ENCODE measurements at places on chromosomes 11 and 22.

- DNase-seq = no peak
Measured at GRCh38 chr11:88632163-88632562, 294.6 kb upstream of the CTSC start.

DNA sequence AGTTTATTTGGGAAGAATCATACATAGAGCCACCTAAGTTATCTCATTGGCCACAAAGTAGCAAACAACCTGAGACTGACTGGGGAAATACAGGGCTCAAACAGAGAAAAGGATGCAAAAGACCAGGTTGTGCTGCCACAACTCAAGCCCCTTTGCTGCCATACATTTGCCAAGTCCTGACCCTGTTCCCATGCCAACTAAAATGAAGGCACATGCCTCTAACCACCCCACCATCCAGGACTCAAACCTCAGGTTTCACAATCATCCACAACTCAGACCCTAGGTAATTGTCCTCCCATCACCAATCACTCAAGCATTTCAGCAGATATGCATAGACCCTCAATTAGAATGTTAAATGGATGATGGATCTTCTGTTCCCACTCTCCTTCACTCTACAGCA is 1.4 kb upstream of the MS4A1 start:
- DNase-seq = no peak

DNA sequence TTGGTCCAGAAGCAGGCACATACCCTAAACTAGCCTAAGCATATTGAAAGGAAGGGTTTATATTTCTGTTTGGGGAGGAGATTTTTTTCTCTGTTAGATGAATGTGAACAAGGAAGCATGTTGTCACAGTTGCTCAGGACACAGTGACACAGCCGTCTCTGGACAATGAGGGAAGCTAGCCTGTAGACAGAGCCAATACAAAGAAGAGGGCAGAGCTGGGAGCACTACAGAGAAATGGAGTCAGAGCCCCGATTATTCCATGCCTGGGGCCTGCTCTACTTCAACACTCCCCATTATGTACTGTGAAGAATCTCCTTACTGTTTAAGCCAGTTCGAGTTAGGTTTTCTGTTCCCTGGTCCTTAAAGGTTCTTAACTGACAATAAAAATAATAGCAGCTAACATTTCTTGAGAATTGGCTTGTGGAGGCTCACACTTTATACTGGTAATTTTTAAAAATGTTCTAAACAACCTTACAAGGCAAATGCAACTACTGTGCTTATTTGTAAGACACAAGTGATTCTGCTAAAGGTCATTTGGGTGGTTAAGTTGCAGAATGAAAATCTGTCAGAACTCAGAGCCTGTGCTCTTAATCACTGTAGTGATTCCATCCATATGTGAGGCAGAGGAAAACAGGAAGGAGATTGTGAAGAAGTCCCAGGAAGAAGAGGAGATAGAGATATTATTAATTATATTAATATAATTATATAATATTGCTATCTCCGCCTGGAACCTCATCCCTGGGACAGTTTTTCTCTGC is 58.8 kb upstream of the RRAS2 start:
- DNase-seq = no peak

GRCh38 chr11:120457996-120458395 is 53.6 kb upstream of the GRIK4 start:
- DNase-seq = no peak

DNA sequence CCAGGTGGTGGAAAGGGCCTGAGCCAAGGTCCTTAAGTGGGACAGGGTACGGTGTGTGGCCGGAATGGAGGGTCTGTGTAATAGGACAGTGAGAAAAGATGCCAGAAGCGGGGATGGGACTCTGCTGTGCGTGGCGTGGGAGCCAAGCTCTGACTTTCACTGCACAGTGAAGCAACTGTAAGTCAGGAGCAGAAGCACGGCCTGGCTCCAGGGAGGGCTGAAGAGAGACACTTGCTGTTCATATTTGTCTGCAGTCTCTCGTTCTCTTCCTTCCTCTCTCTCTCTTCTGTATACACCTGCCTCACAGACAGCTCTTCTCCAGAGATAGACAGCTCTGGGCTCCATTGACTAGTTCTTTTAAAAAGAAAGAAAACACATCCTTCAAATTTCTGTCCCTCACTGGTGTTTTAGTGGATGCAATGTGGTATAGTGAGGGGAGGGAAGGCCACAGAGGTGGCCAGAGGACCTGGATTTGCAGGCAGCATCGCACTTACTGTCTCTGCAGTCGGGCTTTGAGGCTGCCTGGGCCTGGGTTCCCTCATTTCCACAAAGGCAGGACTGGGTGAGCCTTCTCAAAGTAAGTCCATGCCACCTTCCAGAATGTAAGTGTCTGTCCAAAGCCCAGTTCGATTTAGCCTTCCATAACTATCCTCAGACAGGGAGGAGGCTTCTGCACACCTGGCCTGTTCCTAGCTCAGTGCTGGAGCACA is 2.1 kb downstream of the IL17RA start:
- no peak for DNase-seq

- DNase-seq = no peak
Measured at GRCh38 chr22:41469218-41469851, 418 bp downstream of the ACO2 start.

GRCh38 chr11:122375687-122376399 is 259.8 kb upstream of the BLID start:
- DNase-seq = no peak

DNA sequence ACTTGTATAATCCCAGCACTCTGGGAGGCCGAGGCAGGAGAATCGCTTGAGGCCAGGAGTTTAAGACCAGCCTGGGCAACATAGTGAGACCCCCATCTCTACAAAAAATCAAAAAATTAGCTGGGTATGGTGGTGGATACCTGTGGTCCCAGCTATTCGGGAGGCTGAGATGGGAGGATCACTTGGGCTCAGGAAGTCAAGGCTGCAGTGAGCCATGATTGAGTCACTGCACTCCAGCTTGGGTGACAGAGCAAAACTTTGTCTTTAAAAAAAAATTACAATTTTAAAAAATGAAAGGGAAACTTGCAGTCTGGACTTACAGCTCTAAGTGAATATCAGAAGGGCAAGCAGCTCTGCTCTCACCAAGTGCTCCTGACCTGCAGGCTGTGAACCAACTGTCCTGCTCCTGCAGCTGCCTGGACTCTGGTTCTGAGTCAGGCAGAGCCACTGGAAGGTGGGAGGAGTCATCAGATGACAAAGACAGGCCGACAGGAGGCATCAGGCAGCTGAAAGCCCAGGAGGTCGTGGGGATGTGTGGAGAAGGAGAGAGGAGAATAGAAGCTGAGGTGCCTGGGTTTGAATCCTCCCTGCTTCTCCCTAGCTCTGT is 9.6 kb downstream of the SMTNL1 start:
- DNase-seq = no peak

DNA sequence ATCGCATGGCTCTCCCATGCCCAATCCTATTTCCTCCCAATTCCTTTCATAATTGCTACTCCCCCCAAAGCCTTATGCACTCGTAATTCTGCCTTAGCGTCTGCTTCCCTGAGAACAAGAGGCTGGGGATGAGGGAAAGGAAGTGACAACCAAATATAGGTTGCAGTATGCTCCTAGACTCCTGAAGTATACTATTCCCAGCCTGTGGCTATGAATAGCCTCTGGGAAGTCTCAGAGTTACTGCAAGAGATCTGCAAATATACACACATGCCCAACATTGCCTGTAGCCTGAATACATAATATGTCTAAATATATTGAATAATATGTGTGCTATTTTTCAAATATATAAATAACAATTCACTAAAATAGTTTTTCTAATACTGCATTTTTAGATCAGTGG is 96.1 kb upstream of the CD44 start:
- no peak for DNase-seq

- DNase-seq = peak; percentile 60
Measured at GRCh38 chr22:46803031-46803880, 40.8 kb downstream of the TBC1D22A start.

DNA sequence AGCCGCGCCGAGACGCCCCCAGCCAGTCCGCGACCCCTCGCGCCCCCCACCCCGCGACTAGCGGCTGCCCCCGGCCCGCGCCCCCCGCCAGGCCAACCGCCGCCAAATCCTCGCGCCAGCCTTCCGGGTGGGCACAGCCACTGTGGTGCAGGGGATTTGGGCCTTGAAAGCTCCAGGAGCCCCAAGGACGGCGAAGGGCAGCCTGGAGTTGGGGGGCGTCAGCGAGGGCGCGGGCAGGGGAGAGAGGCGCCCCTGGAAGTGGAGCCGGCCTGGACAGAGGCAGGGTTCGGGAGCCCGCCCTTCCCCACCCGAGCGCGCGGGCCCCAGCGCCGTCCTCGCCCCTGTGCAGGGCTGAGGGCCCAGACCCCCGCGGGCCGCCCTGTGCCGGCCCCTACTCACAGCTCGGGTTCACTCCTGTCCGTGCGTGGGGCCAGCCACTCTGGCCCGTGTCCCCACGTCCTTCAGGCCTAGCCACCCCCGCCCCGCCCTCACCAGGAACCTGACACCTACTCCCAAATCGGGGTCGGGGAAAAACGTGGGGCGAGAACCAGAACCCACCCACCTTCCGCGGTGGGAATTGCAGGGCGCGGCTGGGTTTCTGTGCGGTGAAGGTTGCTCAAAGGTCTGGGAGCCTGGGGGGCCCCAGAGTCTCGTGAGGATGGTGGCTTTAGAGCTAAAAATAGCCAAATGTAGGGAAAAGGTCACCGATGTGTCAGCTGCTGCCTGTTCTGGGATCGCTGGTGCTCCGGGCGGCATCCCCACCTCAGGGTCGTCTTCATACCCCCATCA is at the start of gene CPT1B:
TSS of gene CPT1B (minus strand) at position 441 of the 789 bp plus-strand sequence. CDS start 512 bp downstream, outside the sequence.
- DNase-seq = no peak

- DNase-seq = no peak
Measured at GRCh38 chr11:7583248-7583647, 69.4 kb downstream of the PPFIBP2 start.

GRCh38 chr11:8084352-8084751 is 3.3 kb downstream of the TUB start:
- DNase-seq = no peak

GRCh38 chr22:39098026-39098425 is 982 bp downstream of the APOBEC3H start:
- DNase-seq = no peak

- no peak for DNase-seq
Measured at GRCh38 chr11:127733552-127733951, 733.0 kb upstream of the KIRREL3 start.

DNA sequence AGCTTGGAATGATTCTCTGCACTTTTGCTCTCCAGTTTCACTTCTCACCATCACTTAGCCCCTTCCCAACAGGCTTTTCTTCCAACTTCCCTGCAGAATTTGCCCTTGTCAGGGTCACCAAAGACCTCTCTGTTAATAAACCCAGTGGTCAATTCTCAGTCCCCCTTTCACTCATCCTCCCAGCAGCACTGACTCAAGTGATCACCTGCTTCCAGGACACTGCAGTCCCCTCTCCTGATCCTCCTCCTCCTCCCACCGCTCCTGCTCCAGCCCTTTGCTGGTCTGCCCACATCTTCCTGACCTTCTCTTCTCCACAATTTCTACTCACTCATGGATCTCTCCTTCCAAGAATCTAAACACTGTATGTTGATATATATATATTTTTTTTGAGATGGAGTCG is 57.9 kb downstream of the SHISAL1 start:
- no peak for DNase-seq

DNA sequence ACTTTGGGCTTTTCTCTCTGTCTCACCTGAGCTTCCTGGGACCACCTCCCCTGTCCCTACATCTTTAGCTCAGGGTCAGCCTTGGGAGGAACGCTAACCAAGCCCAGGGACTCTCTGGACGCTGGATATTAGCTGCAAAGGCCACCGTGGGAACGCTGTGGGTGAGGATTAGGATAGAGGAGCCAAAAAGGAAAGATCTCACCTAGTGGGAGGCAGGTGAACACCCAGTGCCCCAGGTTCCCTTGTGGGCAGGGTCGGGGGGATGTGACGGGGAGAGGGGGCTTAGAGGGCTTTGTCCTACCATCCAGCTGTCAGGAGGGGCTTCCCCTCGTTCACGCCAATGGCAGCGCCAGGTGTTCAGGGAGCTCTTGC is 50.2 kb downstream of the LINC01488 start:
- no peak for DNase-seq

GRCh38 chr11:47560426-47560825 is 5.0 kb upstream of the PTPMT1 start:
- no peak for DNase-seq

DNA sequence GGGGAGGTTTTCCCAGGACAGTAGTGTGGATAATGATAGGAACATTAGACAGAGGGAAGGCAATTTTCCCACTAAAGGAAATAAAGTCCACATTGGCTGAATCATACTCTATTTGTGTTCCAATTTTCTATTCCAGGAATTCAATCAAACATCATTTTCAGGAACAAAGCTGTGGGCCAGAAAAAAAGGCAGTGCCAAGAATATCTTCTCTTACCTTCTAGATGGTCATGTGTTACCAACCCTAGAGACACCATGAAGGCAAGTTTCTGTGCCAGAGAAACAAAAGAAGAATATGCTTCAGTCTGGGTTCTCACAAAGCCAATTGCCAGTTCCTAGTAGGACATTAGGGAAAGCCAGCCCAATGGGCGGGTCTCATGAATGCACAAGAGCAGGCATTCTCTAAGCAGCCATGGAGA is 27.5 kb downstream of the LARGE2 start:
- DNase-seq = no peak

DNA sequence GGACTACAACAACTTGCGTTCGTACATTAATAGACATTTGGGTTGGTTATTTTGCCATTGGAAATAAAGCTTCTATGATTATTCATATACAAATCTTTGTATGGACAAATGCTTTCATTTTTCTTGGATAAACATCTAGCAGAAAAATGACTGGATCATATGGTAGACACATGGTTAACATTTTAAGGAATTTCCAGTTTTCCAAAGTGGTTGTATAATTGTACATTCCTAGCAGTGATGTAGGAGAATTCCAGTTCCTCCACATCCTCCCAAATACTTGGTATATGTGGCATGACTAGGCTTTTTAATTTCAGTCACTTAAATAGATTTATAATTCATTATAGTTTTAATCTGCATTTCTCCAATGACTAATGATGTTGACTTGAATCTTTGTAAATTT is 246.2 kb upstream of the NCAM1 start:
- no peak for DNase-seq

- DNase-seq = peak; percentile 27
Measured at GRCh38 chr11:57426929-57427726, at the start of gene SLC43A3. TSS of gene SLC43A3 (minus strand) at chr11:57427121. CDS start at chr11:57426172, 949 bp downstream.

- DNase-seq = no peak
Measured at GRCh38 chr11:85893395-85893794, 38.2 kb downstream of the CCDC83 start.

GRCh38 chr22:33842006-33842354 is 78.3 kb downstream of the LARGE1 start:
- DNase-seq = no peak

- DNase-seq = no peak
Measured at GRCh38 chr22:37018815-37019308, 385 bp downstream of the TST start.

Measured in T follicular helper cell (primary cell).